B cell (primary cell): ENCODE measurements at places on chromosomes 5 and 9. TPM values are rescaled to one million over a fixed set of nuclear protein-coding genes. Genes with fewer than 3 reads are reported as not detected.

Gene SLC2A6
- polyA plus RNA-seq = 85.2 and 108 TPM in 2 replicates

Gene CAMK4
- 0.78 and 2.6 TPM in 2 replicates for polyA plus RNA-seq

Gene SLC27A6
- not detected in 2 replicates for polyA plus RNA-seq

Gene RIGI
- polyA plus RNA-seq = 7.6 and 8.8 TPM in 2 replicates

Gene ALDH7A1
- polyA plus RNA-seq = 0.78 and 1.3 TPM in 2 replicates

Gene CD14
- 4.3 and 11.4 TPM in 2 replicates for polyA plus RNA-seq

Gene HSPB3
- polyA plus RNA-seq = not detected in 2 replicates

Gene UTP15
- polyA plus RNA-seq = 17.1 and 29.2 TPM in 2 replicates

Gene TUBB4B
- 245 and 261 TPM in 2 replicates for polyA plus RNA-seq

Gene CDH12
- polyA plus RNA-seq = not detected in 2 replicates

Gene ST8SIA4
- 7.7 and 9.5 TPM in 2 replicates for polyA plus RNA-seq

Gene MARVELD2
- polyA plus RNA-seq = 0.13 and 0.19 TPM in 2 replicates

Gene SPATA31D4
- not detected in 2 replicates for polyA plus RNA-seq

Gene POLR3G
- polyA plus RNA-seq = 0.52 and 0.76 TPM in 2 replicates

Gene ENHO
- 0.13 TPM in 1 of 2 replicates, not detected in the other for polyA plus RNA-seq

Gene PDGFRB
- polyA plus RNA-seq = 0.42 and 0.72 TPM in 2 replicates

Gene SPINK7
- polyA plus RNA-seq = not detected in 2 replicates

Gene PKN3
- 1.4 and 1.8 TPM in 2 replicates for polyA plus RNA-seq

Gene TAF11L11
- polyA plus RNA-seq = not detected in 2 replicates
